ENCODE measurements at places on chromosomes 7 and 10.

GRCh38 chr7:47635091-47636080 is 53.5 kb upstream of the TNS3 start:
- DNase-seq: no peak

- no peak for DNase-seq
Measured at GRCh38 chr7:134448356-134449229, 10.3 kb downstream of the AKR1B1 start.

DNA sequence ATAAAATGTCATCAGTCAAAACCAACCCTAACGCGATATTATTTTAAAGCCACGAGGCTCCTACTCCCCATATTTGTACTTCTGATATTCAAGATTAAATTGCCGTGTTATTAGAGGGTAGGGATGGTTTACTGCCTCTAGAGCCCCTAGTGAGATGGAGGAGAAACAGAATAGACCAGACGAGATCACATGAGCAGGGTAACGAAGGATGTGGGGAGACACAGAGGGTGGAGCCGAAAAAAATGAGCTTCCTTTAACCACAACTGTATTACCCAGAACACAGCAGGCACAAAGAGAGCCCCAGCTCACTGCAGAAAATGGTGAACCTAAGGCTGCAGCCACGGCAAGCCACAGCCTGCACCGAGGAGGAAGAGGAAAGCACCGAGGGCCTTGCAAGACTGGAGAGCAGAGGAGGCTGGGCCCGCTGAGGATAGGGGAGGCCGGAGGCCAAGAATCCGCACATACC is 14.3 kb downstream of the ZC3HAV1 start:
- no peak for DNase-seq

- no peak for DNase-seq
Measured at GRCh38 chr7:82312646-82313045, 130.9 kb downstream of the CACNA2D1 start.
